NCI-H1930 (cell line): ENCODE measurements at places on chromosomes 1 and 21.

DNA sequence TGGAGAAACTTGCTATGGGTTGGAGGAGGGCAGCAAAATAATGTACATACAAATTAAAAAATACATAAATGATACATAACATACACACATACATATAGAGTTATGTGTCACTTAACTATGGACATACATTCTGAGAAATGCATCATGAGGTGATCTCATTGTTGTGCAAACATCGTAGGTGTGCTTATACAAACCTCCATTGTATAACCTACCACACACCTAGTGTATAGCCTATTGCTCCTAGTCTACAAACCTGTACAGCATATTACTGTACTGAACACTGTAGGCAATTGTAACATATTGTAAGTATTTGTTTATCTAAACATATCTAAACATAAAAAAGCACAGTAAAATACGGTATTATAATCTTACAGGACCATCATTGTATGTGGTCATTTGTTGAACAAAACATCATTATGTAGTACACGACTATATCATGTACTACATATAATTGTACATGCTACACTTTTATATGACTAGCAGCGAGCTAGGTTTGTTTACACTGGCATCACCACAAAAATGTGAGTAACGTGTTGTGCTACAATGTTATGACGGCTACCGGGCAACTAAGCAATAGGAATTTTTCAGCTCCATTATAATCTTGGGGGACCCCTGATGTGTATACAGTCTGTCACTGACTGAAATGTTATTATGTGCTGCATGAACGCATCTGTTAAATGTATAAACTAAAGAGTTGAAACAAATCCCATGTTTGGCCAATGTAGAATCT is 35.5 kb downstream of the ITGB3BP start:
- no peak for DNase-seq

DNA sequence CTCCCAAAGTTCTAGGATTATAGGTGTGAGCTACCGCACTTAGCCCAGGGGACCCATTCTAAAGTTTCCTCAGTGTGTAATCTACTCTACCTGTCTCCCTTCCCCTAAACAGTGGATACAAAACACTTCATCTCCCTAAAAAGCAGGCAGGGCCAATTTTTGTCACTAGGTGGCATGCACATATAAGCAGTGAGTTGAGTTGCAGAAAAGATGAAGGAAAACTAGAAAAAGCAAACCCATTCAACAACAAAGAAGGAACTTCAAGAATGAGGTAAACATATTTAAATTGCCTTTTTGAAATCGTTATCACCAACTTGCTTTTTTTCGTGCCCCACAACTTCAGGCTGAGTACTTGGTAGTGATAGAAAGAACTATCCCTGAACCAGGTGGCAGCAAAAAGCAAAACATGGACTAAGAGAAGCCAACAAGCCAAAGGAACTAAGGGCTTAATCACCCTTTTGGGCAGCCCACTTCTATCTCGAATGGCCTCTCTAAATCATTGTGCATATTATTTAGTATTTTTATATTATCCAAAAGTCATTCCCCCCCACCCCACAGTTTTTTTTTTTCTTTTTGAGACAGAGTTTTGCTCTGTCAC is 19.7 kb upstream of the ALDH9A1 start:
- DNase-seq: peak; percentile 12

GRCh38 chr1:113993072-113993471 is 13.8 kb downstream of the OLFML3 start:
- no peak for DNase-seq

DNA sequence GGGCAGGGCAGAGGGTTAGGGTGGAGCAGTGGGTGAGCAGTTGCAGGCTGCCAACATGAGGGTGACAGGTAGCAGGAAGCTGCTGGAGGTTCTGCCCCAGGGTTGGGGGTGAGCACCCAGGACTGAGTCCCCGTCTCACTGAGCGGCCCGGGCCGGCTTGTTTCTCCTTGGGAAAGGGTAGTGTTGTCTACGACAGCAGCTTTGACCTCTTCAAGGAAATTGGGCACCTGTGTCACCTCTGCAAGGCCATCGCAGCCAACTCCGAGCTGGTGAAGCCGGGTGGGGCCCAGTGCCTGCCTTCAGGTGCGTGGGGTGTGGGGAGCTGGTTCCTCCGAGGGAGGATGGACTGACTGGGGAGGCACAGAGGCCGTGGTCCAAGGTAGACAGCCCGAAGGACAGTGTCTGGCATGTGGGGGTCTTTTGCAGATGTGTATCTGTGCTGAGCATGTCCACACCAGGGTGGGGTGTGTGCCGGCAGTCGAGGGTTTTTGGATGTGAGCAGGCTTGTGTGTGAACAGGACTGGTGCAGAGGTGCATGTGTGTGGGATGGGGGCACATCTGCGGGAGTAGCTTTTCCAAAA is 51.9 kb downstream of the DISP3 start:
- DNase-seq: no peak

DNA sequence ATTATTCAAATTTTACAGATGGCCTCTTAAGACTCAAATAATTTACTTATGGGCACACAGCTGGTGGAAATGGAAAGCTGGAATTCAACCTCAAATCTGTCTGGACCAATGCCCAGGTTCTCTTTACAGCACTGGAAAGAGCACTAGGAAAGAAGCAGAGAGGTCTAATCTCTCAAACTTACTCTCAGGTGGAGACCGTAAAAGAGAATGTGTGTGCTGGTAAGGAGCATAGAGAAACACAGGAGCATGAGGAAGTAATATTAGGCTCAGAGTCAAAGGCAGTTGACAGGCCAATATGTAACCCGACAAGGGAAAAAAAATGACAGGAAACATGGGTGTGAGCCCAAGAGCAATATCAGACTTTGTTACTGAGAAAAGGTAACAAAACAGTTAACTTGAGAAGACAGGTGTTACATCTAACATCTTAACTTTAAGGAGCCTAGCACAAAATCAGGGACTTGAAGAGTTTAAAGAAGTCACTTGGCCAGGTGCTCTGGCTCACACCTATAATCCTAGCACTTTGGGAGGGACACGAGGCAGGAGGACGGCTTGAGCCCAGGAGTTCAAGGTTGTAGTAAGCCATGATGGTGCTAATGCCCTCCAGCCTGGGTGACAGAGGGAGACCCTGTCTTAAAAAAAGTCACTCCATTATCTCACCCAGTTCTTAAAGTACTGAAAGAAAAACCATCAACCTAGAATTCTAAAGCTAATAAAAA is 20.7 kb downstream of the PPP1R15B start:
- no peak for DNase-seq

- DNase-seq: no peak
These were observed 98.8 kb upstream of the DPH5 start for GRCh38 chr1:101124405-101124804.
